ENCODE measurements at places on chromosomes 12 and 14. TPM values are rescaled to one million over a fixed set of nuclear protein-coding genes. Genes with fewer than 3 reads are reported as not detected.

Gene CLEC6A
- not detected for total RNA-seq

Gene SERPINA6
- total RNA-seq: 0.26 TPM

Gene TSPAN31
- total RNA-seq: 44.4 TPM

Gene WNT1
- not detected for total RNA-seq

Gene PPM1H
- 5.2 TPM for total RNA-seq

Gene TRHDE
- not detected for total RNA-seq

Gene CAMKK2
- total RNA-seq: 14.1 TPM

Gene GARIN6
- not detected for total RNA-seq

DNA sequence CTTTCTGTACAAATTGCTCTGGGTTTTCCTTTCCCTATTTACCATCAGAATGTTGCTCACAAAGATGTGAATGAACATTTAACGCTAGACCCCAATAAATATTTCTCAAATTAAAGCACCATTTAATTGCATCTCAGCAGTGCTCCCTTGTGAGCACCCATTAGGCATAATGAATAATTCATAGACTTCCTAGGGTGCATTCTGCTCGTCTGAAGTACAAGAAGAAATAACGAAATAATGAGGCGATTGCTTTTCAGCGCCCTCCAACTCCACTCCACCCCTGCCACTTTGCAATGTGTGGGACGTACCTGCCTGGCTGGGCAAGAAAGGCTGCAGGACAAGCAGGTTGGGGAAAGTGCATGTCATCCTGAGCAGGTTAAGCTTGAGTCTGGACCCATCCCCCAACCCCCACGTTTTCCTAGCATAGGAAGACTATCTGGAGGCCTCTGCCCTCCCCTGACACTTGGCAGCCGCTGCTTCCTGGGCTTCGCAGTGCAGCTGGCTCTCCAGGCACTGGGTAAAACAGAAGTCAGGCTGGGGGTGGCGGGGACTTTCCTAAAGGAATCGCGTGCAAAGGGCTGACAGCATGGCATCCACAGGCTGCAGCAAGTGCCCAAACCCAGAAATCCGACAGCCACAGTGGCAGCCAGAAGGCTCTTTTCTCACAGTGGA lies 253.7 kb downstream of the DUSP6 start:
- DNase-seq: no peak

DNA sequence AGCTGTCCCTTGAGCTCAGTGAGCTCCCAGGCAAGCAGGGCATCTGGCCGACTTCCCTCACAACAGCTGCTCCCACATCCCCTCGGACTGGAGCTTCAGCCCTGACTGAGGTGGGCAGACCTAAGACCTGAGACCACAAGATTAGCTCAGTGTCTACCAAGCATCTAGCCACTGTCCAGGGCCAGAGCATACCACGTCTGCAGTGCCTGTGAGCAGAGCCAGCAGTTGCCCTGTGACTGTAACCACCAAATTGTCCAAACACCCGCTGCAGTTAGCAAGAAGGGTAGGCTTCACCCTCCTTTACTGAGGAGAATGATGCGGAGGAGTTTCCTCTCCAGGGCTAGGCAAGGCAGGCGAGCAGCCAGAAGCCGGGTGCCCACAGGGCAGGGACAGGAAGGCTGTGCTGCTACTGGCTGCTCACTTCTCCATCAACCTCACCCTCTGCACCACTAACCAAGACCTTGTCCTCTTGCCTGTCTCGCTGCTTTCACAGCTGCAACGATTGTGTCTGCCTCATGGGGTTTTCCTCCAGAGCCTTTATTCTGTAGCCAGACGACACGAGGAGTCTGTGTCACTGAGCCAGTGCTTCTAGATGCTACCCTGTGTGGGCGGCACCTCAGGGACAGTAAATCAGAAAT lies 53.9 kb downstream of the ANAPC7 start:
- no peak for DNase-seq

- no peak for DNase-seq
Measured at GRCh38 chr14:81455390-81455789, 55.3 kb upstream of the STON2 start.

DNA sequence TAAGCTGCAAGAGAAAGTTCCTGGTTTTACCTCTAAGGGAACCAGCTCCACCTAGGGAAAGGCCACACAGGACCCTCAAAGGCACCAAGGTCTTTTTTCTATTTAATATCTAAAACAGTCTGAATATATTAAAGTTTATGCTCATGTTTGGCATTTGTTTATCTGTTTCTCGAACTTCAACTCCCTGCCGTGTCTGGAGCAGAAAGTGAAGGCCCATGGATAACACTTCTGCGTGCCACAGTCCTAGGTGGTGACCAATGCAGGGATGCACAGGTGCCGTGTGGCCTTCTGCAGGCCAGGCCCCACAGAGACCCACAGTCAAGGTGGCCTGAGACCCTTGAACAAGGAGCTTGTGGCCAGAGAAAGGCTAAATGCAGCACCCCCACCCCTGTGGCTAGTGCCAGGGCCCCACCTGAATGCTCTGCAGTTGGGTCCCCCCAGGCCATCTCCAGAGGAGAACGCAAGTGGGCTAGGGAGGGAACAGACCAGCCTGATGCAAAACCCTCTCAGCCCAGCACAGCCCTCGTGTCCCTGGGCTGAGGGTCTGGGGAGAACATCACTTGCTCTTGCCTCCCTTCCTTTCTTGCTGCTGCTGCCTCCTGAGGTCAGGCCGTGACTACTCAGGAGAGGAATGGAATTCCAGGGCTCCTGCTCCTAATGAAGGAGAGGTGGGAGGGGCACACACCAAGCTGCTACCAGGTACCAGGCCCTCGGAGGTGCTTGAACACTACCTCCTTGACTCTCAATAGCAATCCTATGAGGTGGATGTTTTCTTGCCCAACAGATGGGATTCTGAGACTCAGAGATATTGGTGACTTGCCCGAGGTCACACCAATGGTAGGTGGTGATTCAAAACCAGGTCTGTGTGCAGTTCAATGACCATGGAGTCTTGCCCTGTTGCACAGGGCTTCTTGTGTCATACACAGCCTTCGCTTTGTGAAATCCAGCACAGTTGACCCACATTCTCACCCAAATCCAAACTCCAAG lies 45.4 kb downstream of the PSMA6 start:
- no peak for DNase-seq

- no peak for DNase-seq
Measured at GRCh38 chr14:68512088-68512487, 280.8 kb downstream of the ZFP36L1 start.

- DNase-seq: peak; percentile 38
Measured at GRCh38 chr14:104294983-104295680, 156.7 kb downstream of the KIF26A start.

DNA sequence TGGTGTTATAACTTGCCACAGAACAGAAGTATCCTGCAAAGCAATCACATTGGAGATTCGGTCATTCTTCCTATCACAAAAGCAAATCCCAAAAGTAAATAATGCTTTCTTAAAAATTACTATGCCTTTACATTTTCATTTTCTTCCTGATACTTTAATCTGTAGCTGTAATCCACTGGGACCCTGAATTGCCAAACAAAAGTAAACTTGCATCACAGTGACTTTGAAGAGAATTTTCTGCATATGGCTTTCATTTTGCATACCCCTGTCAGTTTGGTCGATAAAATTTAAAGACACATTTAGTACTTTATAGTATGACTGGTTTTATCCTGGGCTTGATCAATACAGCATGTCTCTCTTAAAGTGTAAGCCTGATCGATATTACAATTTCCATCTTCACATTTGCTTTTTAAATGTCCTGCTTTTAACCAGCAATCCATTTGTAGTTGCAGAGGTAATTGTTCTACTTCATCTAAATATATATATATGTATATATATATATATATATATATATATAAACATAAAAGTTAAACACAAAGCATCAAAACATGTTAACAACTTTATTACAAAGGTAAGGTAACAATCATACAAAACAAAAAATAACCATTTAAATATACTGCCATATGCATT lies 53.7 kb upstream of the PLEKHA5 start:
- no peak for DNase-seq

DNA sequence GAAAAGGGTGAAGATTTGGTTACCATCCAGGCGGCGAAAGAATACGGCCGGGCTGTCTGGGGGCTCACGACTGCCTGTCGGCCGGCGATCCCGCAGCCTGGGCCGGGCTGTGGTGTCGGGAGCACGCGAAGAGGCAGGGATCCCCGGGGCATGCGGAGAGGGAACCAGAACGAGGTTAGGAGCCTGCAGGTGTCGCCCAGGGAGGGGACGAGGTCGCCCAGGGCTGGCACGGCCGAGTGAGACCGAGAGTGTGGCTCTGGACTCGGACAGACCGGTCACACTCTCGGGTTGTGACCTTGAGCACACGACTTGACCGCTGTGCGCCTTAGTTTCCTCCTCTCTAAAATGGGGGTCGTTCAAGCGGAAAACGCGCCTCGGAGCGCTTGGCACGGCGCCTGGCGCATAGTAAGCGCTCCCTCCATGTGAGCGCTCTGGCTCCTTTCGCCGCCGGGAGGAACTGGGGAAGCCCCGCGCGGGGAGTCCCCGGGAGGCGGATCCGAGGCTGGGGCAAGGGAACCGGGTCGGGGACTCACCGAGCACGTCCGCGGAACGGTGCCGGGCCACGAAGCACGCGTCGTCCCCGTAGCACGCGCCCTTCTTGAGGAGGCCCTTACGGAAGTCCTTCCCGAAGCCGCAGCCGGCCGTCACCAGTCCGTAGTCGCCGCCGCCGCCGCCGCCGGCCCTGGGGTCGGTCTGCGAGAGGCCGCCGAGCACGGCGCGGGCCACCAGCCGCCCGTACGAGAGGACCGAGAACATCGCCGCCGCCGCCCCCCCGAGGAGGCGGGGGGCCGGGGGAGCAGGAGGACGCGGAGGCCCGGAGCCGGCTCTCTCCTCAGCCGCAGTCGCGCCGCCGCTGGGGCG lies 612 bp downstream of the PPTC7 start:
- no peak for DNase-seq

DNA sequence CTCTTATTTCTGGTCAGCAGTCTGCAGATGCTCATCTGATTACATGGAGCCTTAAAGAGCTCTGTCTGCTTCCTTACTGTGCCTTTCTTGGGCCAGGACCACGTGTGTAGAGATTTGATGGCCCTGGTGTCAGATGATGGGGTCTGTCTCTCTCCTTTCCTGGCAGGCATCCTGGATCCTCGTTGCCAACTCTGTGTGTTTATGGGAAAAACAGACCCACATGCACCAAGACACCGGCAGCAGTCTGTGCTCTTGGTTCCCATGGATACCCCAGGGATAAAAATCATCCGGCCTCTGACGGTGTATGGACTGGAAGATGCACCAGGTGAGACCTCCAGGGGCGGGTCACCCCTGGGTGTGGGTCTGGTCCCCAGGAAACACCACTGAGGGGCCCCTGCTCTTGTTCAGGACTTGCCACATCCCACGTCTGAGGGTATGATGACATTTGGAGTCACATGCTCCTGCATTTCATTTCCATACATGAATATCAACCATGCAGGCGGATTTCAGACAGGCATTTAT lies 18.5 kb upstream of the ALDH2 start:
- no peak for DNase-seq

DNA sequence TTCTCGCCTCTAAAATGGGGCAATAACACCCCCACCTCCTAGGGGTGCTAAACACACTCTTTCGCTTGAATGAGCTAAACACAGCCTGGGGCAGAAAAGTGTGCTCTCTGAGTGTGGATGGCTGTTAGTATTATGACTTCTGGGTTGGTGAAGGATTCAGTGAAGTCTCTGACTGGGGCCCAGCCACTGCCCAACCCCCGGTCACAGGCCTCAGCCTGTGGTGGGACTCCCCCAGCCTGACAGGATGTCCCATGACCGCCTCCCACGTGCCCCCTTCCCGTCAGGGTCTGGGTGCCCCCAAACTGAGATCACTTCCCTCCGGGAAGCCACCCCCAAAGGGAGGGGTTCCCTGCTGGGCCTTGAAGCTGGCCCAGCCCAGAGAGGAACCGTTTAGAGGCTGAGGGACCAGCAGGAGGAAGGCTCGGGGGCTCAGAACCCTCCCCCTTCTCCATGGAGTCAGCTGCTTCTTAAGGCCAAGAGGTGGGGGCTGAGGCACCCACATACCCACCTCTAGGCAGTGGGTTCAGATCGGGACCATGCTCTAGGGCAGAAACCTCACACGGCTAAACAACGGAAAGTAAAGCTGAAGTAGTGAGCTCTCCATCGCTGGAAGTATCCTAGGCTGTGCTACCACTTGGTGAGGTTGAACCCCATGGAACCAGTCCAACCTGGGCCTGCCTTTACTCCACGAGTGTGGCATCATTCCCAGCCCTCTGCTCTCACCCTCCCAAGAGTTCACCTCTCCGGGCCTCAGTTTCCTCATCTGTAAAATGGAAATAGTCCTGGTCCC lies 13.8 kb downstream of the DTX1 start:
- DNase-seq: no peak

GRCh38 chr14:104188727-104189400 lies 50.5 kb downstream of the KIF26A start:
- no peak for DNase-seq

DNA sequence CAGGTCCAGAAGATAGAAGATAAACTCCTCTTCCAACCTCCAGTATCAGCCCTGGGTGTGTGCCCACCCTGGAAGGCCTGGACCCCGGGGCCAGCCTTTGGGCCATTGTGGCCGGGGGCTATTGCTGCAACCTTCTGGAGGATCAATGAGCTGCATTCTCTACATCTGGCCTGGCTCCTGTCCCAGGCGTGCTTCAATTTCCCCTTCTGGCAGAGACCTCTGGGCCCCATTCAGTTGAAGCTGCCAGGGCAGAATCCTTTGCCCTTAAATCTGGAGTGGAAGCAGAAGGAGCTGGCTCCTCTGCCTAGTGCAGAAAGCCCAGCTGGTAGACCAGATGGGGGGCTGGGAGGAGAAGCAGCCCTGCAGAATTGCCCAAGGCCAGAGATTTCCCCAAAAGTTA lies 10.0 kb downstream of the NYNRIN start:
- no peak for DNase-seq

- no peak for DNase-seq
Measured at GRCh38 chr14:104598039-104598909, 6.3 kb downstream of the TMEM179 start.

All from NCI-H460 (cell line).